ENCODE measurements at places on chromosomes 5 and 9. TPM values are rescaled to one million over a fixed set of nuclear protein-coding genes. Genes with fewer than 3 reads are reported as not detected.

The VDAC1 gene
- total RNA-seq, result 208 TPM

The AK1 gene
- 24.8 TPM for total RNA-seq

The TRAF1 gene
- total RNA-seq, result 6.5 TPM

The TLR4 gene
- not detected for total RNA-seq

The COX7C gene
- 839 TPM for total RNA-seq

The CNTFR gene
- total RNA-seq, result 0.53 TPM

The LCP2 gene
- not detected for total RNA-seq

The SPINK6 gene
- total RNA-seq, result not detected

The NR4A3 gene
- total RNA-seq, result 0.74 TPM

The ROPN1L gene
- 1.5 TPM for total RNA-seq

The TRPM3 gene
- total RNA-seq, result 2.5 TPM

The ZNF883 gene
- 13.0 TPM for total RNA-seq

The TTC16 gene
- 0.12 TPM for total RNA-seq

The MRPL50 gene
- 9.5 TPM for total RNA-seq

The CEL gene
- 1.7 TPM for total RNA-seq

The TMC1 gene
- not detected for total RNA-seq

The SLC22A4 gene
- total RNA-seq, result not detected

The DIPK1B gene
- 35.7 TPM for total RNA-seq

The BTNL3 gene
- total RNA-seq, result not detected

The FOXD4L4 gene
- total RNA-seq, result 0.18 TPM

The PDE8B gene
- 1.8 TPM for total RNA-seq

The PLCXD3 gene
- total RNA-seq, result 52.9 TPM

The IL5 gene
- total RNA-seq, result not detected
